PC-9 (cell line): ENCODE measurements at places on chromosomes 16 and 17. TPM values are rescaled to one million over a fixed set of nuclear protein-coding genes. Genes with fewer than 3 reads are reported as not detected.

DNA sequence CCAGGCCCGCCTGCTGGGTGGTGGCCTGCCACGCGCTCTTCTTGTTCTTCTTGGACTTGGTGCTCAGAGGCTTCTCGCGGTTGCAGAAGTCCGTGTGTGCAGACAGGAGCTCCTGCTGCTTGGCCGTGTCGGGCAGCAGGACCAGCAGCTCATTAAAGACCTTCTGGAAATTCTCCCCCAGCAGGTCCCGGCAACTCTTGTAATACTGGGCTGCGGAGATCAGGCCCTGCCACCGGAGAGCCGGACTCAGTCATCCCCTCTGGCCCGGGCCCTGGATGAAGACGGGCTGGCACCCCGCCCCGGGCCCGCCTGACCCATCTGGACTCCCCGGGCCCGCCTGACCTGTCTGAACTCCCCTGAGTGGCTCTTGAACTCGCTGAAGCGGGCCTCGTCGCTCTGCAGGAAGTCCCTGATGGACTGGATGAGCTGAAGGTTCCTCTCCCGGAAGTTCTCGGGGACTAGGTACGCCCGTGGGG lies 8.6 kb downstream of the SYNGR3 start:
- H3K4me1 ChIP-seq: peaks cover 16% of the 10 kb centered on the region
- H3K36me3 ChIP-seq: 0 out of 2 replicates have a peak, but pooled peaks cover 3% of the 10 kb centered on the region
- no peak overlapping the region for H3K27ac ChIP-seq
- no peak for DNase-seq

GRCh38 chr17:10598621-10599020 lies 49.2 kb upstream of the MYH2 start:
- no peak overlapping the region for H3K4me3 ChIP-seq
- H3K27ac ChIP-seq: no peak overlapping the region
- no peak for DNase-seq
- no peaks in the 10 kb centered on the region for H3K4me1 ChIP-seq
- no peaks in the 10 kb centered on the region for H3K36me3 ChIP-seq

DNA sequence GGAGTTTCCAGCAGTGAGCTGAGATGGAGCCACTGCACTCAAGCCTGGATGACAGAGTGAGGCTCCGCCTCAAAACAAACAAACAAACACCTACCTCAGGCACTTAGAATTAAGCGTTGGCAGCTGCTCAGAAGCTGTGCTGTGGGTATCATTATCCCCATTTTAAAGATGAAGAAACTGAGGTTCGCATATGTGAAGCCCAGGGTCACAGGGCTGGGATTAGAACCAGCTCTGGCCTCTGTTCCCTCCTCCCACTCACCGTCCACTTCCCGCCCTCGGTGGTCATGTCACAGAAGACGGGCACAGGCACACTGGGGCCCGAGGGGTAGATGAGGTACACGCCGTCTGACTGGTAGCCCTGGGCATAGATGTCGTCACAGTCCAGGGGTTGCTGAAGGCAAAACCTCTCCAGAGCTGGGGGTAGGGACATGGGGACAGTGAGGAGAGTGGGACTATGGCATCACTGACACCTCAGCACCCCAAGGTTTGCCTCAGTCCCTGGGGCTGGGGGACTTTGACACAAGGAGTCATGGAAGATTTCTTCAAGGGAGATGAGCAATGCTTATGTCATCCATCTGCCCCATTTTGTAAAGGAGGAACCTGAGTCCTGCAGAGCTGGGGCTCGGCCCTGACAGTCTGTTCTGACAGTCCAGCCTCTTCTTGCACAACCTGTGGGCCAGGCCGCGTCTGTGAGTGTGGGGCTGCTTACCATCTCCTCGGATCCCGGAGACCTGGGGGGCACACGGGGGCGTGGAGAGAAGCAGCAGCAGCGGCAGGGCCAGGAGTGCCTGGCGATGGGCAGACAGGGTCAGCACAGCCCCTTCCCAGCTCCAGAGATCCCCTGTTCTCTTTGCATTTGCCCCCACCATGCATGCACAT lies 700 bp downstream of the MFAP4 start:
- no peak overlapping the region for H3K4me3 ChIP-seq
- H3K36me3 ChIP-seq: 0 out of 2 replicates have a peak, but pooled peaks cover 12% of the 10 kb centered on the region
- H3K4me1 ChIP-seq: peaks cover 15% of the 10 kb centered on the region

GRCh38 chr17:51820252-51820651 lies 338.3 kb downstream of the CA10 start:
- H3K4me3 ChIP-seq: no peak overlapping the region
- H3K36me3 ChIP-seq: no peaks in the 10 kb centered on the region
- H3K27ac ChIP-seq: no peak overlapping the region
- no peak for DNase-seq

DNA sequence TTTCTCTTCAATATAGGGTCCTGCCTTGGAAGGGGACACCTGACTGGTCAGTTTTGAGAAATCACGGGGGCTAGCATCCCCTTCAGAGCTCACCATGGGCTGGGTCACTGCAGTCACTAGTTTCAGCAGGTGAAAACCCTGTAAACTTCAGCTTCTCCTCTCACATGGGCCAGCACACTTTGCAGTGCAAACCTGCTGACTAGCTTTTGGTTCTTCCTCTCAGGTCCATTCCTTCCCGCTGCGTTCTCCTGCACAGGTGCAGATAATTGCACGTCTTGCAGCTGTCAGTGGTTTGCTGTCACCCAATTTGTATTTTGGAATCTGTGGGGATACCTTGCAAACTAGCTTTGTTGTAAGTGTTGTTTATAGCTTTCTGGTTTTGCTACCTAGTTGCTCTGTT lies 95.1 kb downstream of the LYRM1 start:
- H3K36me3 ChIP-seq: no peaks in the 10 kb centered on the region

DNA sequence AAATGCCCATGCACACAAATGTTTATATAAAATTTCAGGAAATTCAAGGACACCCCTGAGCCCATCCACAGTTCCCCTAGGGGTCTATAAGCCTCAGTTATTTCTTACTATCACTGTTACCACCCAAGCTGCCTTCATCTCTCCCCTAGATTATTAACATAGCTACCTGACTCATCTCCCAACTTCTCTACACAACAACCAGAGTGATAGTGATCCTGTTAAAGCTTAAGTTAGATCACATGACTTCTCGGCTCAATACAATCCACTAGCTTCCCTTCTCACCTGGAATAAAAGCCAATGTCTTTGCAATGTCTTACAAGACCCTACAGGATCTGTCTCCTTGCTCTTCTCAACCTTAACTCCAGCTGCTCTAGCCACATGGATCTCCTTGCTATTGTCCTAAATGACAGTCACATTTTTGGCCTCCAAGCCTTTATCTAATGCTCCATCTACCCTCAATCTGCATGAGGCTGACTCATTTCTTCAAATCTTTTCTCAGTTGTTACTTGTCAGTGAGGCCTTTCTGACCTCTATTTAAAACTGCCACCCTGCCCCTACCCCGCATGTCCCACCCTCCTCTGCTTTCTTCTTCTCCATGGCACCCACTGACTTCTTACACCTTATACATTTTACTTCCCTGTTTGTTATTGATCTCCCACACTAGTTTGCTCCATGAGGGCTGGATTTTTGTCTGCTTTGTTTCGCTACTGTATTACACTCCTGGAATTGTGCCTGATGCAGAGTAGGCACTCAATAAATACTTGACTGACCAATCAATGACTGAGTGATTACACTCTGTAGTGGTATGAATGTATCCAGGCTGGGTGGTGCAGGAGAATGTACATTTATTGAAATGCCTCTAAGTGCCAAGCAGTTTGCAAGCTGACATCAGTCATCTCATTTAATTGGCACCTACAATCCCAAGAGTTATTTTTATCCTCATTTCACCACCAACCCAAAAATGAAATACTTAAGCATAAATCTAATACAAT lies 5.2 kb upstream of the LIG3 start:
- H3K36me3 ChIP-seq: no peaks in the 10 kb centered on the region
- no peak overlapping the region for H3K4me3 ChIP-seq
- no peak overlapping the region for H3K27ac ChIP-seq

DNA sequence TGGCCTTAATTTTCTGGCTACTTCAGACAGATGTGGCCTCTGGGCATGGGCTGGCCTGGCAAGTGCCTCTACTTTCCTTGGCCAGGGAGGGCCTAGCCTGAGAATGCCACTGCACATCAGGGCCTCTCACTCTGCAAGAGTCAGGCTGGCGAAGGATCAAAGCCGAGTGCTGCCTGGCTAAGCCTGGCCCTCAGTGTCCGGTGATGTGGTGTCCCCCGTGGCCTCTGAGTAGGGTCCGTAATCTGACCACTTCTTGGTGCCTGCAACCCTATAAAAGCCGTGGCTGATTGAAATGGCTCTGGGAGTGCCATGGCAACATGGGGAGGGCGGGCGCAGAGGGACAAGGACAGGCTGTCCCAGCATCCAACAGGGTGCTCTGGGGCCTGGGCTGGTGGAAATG lies 30.2 kb downstream of the TBX4 start:
- DNase-seq: no peak
- no peak overlapping the region for H3K27ac ChIP-seq
- no peak overlapping the region for H3K4me3 ChIP-seq

- H3K4me1 ChIP-seq: no peaks in the 10 kb centered on the region
- no peak overlapping the region for H3K4me3 ChIP-seq
- no peak overlapping the region for H3K27ac ChIP-seq
- H3K27me3 ChIP-seq: no peaks in the 10 kb centered on the region
- no peak for DNase-seq
Measured at GRCh38 chr17:10777131-10777807, 26.6 kb downstream of the TMEM238L start.

DNA sequence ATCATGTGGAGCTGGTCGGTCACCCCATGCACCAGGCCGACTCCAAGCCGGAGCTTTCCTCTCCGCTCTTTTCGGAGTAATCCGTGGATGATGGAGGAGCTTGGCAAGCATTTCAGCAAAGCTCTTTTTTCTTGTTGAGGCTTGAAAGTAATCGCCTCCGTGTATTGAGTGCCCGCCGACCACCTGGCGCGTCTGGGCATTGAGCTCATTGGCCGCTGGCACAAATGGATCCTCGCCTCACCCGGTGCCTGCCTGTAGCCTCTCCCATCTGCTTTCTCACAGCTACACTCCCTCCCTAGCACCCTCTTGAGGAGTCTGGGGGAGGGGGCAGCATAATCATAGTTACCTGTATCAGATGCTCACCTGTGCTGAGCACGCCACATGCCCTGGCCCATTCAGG lies 148.9 kb downstream of the CMIP start:
- no peak overlapping the region for H3K4me3 ChIP-seq
- H3K27ac ChIP-seq: no peak overlapping the region

DNA sequence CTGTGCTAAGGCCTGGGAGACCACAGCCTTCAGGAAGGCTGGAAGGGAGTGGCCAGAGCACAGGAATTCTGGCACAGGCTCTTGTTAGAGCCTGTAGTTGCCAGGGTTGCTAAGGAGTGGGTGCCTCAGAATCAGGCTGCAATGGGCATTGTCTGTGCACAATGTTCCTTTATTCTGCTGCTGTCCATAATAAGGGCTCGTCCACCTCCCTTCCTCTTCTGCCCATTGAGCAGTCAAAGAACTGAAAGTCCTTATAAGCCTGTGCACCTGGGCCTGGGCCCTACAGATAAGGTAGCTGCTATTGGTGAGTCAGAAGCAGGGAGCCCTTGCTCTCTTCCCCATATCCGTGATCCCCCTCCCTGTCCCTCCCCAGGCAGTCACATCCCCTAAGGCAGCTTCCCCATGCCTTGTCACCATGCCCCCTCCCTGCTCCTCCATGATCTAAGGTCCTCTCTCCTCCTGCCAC lies 5.4 kb upstream of the CNGB1 start:
- DNase-seq: peak; percentile 62
- no peaks in the 10 kb centered on the region for H3K27me3 ChIP-seq
- H3K27ac ChIP-seq: peak overlapping the region; percentile 37
- no peak overlapping the region for H3K4me3 ChIP-seq

DNA sequence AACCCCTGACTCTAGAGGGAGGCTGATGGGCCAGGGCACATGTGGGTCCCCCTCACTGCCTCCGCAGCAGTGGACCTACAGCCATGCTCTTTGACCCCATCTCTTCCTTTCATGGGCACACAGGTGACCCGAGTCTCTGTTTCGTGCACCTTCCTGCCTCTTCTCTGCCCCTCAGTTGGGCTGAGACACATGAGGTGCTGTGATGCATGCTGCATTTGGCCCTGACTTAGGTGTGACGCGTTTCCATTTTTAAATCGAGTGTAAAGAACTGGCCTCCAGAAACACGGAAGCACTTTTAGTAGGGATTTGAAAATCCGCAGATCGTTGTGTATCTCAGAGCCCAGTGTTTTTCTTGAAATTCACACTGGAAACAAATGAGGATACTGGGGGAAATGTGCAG lies 24.6 kb downstream of the C16orf90 start:
- H3K4me1 ChIP-seq: no peaks in the 10 kb centered on the region
- no peaks in the 10 kb centered on the region for H3K27me3 ChIP-seq

- peak overlapping the region; percentile 92 for H3K4me3 ChIP-seq
- no peak overlapping the region for H3K27ac ChIP-seq
- 0 out of 2 replicates have a peak, but pooled peaks cover 9% of the 10 kb centered on the region for H3K36me3 ChIP-seq
- H3K4me1 ChIP-seq: peaks cover 21% of the 10 kb centered on the region
- DNase-seq: no peak
- no peaks in the 10 kb centered on the region for H3K27me3 ChIP-seq
Measured at GRCh38 chr17:1561420-1562175, 994 bp downstream of the PITPNA start.

DNA sequence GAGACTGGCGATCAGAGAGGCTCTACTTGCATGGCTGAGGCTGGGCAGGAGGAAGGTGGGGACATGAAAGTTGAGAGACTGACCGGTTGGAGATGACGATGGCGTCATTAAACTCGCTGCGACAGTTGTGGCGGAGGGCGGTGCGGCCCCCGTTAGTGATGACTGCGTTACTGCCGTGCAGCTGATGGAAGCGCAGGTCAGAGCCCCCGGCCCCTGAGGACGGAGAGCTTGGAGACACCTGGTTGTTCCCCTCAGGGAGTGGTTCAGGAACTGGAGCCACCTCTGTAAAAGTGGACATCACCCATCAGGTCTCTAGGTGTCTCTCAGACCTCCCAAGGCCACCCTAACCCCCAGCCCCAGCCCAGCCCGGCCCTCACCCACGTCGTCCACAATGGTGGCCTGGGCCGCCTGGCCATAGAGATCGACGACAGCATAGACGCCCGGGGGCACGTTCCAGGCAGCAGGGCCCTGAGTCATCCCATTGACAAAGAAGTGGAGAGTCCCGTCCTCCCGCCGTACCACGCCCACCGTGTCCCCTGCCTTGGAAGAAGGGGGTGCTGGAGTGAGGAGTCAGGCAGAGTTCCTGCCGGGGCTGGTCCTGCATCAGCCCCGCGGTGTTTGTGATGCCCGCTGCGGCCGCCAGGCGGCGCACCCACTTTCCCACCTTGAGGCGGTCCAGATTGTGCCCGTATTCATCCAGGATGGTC lies 5.3 kb downstream of the NEURL4 start:
- peaks cover 4% of the 10 kb centered on the region; the same call in 1 of the 2 replicates for H3K36me3 ChIP-seq
- no peak overlapping the region for H3K27ac ChIP-seq
- peak; percentile 53 for DNase-seq

HS3ST6 gene
- not detected in 2 replicates for total RNA-seq

NLRC3 gene
- total RNA-seq: not detected in 2 replicates

TEKT5 gene
- 1.5 TPM in 1 of 2 replicates, not detected in the other for total RNA-seq

CPHXL2 gene
- not detected in 2 replicates for total RNA-seq

TMEM238L gene
- total RNA-seq: not detected in 2 replicates
